ENCODE measurements at places on chromosomes 2 and 18. TPM values are rescaled to one million over a fixed set of nuclear protein-coding genes. Genes with fewer than 3 reads are reported as not detected.

The ANKRD36 gene
- total RNA-seq = 145 TPM

The CCDC74B gene
- total RNA-seq = 1.7 TPM

The TLX2 gene
- not detected for total RNA-seq

The NABP1 gene
- 32.0 TPM for total RNA-seq

The CLIP4 gene
- total RNA-seq = 28.6 TPM

The CFLAR gene
- total RNA-seq = 103 TPM

The OSR1 gene
- total RNA-seq = 8.9 TPM

- no peak for DNase-seq
Measured at GRCh38 chr18:39667905-39668304, 2102.3 kb upstream of the CELF4 start.

- DNase-seq = peak; percentile 83
Measured at GRCh38 chr2:37156071-37156856, 516 bp downstream of the EIF2AK2 start.

DNA sequence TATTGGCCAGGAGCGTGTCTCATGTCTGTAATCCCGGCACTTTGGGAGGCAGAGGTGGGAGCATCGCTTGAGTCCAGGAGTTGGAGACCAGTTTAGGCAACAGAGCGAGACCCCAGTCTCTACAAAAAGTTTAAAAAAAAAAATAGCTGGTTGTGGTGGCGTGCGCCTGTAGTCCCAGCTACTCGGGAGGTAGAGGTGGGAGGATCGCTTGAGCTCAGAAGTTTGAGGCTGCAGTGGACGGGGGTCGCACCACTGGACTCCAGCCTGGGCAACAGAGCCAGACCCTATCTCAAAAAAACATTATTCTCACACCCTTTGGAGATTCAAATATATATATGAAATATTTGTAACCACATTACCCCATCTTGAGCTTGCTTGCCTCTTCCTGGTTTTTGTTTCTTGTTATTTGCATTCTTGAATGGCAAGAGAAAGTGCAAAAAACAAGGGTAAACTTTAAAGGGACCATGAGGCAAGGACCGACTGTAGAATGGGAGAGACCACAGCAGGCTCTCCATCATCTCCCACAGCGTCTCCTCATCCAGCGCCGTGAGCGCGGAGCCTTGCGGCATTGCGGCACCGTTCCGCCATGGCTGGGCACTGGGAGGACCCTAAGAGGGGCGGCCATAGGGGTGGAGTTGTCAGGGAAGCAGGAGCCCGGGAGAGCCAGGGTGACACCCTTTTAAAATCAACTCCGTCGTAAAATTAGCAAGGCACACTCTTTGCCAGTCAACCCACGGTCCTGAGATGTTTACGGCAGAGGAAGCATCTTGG lies 1.4 kb downstream of the ELP2 start:
- no peak for DNase-seq

DNA sequence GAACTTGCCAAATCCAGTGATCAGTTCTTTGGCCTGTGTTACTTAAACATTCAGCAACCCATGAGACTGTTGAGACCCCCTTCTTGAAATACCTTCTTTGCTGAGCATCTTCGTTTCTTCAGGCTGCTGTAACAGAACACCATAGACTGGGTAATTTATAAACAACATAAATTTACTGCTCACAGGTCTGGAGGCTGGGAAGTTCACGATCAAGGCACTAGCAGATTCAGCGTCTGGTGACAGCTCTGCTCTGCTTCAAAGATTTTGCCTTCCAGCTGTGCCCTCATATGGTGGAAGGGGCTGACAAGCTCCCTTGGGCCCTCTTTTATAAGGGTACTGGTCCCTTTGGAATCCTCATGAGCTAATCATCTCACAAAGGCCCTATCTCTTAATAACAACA lies 28.8 kb upstream of the TSPYL6 start:
- DNase-seq = no peak

DNA sequence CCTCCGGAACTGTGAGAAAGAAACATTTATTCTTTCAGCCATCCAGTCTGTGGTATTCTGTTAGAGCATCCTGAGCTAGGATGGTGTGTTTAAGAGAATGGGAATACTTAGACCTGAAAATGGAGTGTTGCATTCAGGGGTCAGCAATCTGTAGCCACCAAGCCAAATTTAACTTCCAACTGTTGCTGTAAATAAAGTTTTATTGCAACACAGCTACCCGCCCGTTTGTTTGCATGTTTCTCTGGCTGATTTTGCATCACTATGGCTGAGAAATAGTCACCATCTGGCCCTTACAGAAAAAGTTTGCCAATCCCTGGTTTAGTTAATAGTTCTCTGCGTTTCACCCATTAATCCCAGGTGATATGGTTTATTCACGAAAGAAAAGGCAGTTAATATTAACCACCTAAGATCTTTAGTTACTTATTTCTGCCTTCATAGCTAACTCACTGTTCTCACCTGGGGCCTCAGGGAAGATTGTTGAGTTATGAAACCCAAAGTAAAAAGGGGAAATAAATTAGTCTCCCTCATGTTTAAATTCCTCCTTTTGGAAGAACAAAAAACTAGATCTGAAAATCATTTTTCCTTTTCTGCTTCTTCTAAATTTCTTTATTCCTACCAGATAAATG lies 9.5 kb upstream of the CYS1 start:
- DNase-seq = no peak

DNA sequence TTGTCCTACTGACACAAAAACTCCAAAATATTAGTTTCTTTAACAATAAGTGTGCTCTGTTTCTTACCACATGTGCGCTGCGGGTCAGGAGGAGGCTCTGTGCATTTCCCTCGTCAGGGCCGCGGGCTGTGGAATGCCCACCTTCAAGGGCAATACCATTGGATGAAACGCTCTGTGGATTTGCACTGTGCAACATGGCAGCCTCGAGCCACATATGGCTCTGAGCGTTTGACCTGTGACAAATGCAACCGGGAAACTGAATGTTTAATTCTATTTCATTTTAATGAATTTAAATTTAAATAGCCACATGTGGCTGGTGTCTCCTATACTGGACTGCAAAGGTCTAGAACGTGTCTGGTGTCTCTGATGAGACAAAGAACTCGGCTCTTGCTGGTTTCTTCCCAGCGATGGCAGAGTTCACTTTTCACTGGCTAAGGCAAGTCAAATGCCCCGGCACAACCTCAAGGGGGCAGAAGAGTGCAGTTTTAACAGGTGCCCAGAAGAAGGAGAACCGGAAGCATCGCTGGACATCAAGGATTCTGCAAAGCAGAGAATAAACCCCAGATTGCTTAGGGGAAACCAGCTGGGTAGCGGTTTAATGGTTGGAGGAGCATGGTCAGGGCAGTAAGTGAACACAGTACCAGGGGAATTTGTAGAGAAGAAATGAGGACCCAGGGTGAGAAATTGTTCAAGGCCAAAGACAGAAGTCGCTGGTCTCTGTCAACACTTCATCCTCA lies 37.0 kb upstream of the TMEM18 start:
- peak; percentile 54 for DNase-seq

DNA sequence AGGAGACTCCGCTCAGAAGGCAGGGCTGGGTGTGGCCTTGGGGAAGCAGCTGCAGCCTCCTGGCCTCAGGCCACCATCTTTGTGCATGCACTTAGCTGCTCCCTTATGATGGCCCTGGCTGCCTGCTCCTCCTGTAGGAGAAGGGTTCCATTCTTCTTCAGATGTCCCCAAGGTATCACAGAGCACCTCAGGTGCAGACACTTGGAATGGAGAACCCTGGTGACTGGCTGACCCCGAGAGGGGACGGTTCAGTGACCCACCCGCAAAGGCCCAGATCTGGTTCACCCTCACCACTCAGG lies 9.6 kb downstream of the GPAT2 start:
- DNase-seq = no peak

- DNase-seq = peak; percentile 70
Measured at GRCh38 chr18:48841381-48842258, 109.1 kb downstream of the SMAD7 start.

DNA sequence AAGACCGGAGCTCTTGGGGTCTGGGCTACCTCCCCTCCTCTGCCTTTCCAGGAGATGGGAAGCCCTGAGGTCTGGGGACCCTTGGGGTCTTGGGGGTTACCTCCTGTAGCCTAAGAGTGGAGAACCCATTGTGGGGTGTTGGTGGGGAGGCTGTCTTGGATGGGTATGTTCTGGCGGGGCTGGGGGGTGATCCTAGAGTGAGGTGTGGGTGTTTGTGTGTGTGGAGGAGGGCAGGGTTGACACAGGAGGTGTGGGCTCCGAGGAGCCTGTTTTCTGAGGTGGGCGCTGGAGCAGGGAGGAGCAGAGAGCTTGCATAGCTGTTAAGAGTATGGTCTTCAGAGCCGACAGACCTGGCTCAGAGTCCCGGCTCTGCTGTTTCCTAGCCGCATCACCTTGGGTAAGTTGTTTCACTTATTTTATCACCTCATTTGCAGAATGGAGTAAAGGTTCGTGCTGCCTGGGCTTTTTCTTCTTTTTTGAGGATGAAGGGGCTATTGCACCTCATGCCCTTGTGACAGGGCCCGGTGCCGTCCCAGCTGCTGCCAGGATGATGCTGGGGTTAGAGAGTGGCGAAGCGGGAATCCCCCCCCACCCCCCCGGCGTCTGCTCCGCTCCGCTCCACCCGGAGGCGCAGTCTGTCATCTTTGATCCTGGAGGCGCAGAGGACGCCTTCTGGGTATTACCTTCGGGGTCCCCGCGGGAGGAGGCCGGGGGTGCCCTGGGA lies 17.2 kb downstream of the TET3 start:
- no peak for DNase-seq

DNA sequence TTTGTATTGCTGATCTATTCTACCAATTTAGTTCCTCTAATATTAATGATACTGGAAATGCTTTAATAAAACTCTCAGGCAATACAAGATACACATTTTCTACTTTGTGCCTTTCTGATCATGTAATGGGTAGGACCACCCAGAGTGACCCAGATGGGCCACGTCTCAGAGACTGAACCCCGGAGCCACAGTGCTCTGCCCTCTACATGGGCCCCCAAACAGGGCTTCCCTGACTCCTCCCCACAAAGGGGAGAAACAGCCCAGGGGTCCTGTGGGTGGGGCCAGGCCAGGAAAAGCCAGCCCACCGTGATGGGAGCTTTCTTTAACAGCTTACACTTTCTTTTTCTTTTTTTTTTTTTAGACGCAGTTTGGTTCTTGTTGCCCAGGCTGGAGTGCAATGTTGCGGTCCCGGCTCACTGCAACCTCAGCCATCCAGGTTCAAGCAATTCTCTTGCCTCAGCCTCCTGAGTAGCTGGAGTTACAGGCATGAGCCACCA lies 18.4 kb downstream of the HDAC4 start:
- no peak for DNase-seq

DNA sequence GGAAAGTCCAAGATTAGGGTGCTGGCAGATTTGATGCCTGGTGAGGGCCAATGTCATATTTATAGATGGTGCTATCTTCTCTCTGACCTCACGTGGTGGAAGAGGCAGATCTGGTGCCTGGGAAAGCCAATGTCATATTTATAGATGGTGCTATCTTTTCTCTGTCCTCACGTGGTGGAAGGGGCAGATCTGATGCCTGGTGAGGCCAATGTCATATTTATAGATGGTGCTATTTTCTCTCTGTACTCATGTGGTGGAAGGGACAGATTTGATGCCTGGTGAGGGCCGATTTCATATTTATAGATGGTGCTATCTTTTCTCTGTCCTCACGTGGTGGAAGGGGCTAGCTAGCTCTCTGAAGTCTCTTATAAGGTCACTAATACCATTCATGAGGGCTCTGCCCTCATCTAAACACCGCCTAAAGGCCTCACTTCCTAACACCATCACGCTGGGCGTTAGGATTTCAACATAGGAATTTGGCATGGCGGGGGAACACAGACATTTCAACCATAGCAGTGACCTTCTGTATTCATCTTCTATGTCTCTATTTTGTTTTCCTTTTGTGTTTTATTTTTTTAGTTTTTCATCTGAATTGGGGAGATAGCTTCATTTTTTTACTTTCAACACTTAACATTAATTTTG lies 278.4 kb downstream of the SPAG16 start:
- DNase-seq = no peak

DNA sequence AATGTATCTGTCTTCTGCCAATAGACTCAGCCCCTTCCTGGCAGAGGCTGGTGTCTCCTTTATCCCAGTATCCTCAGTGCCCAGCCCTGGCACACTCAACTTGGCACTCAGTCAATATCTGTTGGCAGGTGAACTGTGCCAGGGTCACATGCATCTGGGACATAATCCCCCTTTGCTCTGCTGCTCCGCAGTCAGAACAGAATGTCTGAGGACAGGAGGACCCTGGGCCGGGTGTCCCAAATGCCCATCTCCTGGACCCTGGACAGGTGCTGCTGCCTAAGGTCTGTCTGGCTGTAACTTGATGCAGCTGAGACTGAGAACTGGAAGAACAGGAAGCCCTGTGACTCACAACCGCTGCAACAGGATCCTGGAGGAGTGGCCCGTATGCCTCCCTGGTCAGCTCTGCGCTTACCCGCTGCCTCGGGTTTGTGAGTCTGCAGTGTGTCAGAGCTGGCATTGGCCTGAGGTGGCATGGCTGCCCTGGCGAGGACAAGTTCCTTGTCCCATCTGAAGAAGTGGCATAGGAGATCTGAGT lies 11.4 kb downstream of the HK2 start:
- peak; percentile 84 for DNase-seq

- DNase-seq = no peak
Measured at GRCh38 chr2:212402316-212402715, 136.3 kb downstream of the ERBB4 start.

GRCh38 chr2:62992561-62992960 lies 58.1 kb upstream of the OTX1 start:
- no peak for DNase-seq

GRCh38 chr2:199191461-199191860 lies 266.3 kb downstream of the SATB2 start:
- no peak for DNase-seq

DNA sequence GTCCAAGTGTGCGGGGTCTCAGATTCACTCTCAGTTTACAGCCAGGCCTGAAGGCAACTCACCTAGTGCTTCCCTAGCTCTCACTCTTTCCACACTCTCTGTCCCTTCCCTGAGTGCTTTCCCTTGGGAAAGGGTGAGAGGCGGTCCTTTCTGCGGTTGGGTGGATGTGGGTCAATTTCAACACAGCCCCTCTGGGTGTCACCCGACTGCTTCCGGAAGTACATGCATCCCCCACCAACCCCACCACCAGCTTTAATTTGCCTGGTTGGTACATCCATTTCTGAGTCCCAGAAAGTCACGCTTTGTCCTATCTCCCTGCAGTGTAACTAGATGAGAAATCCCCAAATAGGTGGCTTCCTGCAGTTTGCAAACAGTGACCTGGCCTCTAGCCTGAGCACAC lies 307.3 kb upstream of the MEIS1 start:
- no peak for DNase-seq

DNA sequence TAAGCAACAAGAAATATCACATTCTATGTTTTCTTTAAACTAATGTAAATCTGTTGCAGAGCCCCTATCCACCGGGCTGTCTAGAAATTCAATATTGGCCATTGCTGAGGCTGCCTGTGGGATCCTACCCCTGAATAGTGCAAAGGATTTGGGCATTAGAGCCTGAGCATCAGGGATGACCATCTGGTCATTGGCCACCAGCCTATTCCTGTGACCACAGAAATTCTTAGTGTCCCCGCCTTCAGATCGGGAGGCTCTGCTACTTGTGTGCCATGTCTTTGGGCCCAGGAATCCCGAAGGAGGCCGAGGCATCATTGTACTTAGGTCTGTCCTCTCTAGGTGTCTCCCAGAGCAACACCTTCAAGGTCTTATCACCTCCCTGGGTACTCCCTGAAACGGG lies 73.8 kb downstream of the HRH4 start:
- DNase-seq = no peak

GRCh38 chr18:78857314-78858150 lies 122.1 kb upstream of the SALL3 start:
- DNase-seq = no peak

GRCh38 chr2:62234755-62235655 lies 39.1 kb downstream of the B3GNT2 start:
- DNase-seq = no peak

- no peak for DNase-seq
Measured at GRCh38 chr2:27799646-27800010, 28.1 kb downstream of the MRPL33 start.
